ENCODE measurements at places on chromosomes 3 and 15. TPM values are rescaled to one million over a fixed set of nuclear protein-coding genes. Genes with fewer than 3 reads are reported as not detected.

The TF gene
- total RNA-seq = 9.5 TPM

The GREM1 gene
- 0.41 TPM for total RNA-seq

The CPNE9 gene
- 0.13 TPM for total RNA-seq

The CAV3 gene
- not detected for total RNA-seq

The DUOX2 gene
- total RNA-seq = 0.08 TPM

The FAM81A gene
- 7.3 TPM for total RNA-seq

The OCA2 gene
- 0.13 TPM for total RNA-seq
